Cardiac septum (tissue), 1 donor: ENCODE measurements at places on chromosomes 3 and 15.

GRCh38 chr3:46865031-46865507 is 1.8 kb upstream of the MYL3 start:
- DNase-seq: peak; percentile 83

- no peak for DNase-seq
Measured at GRCh38 chr3:81695302-81695701, 66.1 kb downstream of the GBE1 start.

DNA sequence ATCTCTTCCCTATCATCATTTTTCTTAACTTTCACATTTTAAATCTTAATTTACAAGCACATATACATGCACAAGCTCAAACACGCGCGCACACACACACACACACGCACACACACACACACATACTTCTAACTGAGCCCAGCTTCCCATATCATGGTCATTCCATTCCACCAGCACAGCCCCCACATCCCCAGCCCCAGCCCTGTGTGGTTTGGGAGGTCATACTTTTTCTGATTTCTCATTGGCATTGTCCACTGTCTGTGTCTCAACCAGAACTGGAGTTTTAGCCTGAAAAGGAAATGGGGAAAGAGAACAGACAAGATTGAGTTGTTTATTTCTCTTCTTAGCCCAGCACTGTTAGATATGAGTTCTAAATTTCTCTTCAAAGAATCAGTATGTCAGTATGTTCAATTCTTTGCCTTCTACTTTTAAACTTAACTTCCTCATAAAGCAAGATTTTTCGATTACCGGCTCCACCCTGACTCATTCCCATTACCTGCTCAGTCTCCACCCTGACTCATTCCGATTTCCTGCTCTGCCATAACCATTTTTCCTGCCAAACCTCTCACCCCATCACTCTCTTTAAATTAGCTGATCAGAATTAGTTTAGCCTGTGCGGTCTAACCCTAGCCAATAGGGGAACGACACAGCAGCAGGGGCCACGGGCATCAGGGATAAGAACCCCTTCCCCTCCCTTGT is 6.4 kb downstream of the IQCF1 start:
- no peak for DNase-seq

DNA sequence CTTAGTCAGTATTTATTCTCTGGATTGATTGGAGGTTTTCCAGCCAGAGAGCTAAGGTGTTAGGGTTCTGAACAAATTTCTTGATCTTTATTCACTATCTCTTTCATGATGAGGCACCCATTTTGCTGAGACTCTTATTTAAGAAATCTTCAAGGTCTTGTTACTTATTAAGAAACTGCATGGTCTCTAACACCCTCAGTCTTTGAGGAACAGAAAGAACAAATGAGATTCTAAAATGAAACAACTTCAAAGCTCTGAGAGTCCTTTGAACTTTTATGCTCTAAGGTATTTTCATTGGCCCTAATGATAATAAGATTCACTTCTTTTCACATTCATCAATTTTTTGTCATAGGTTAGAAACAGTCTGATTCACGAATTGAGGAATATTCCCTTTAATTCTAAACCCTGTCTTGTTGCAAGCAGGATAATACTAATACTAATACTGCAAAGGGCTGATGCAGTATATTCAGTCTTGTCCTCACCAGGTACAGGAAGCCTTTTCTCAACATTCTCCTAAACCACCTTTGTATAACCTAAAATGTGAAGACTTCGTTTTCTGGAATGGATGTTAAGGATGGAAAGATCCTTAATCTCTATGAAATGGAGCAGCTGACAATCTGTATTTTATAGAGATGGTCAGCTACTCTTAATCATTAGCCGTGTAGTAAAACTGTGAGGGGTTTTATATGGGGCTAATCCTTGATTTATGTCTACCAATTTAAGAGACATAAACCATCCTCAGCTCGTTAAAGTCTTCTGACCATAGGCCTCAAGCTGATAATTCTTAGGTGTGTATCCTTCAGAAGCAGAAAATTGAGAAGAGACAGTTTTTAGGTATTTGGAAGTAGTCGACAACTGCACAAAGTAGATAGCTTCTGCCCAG is 198.3 kb downstream of the OTOL1 start:
- DNase-seq: no peak

- DNase-seq: no peak
Measured at GRCh38 chr3:47523310-47524073, 10.0 kb upstream of the ELP6 start.
